Endothelial cell (in vitro differentiated cells): ENCODE measurements at places on chromosomes 1 and 21. TPM values are rescaled to one million over a fixed set of nuclear protein-coding genes. Genes with fewer than 3 reads are reported as not detected.

DNA sequence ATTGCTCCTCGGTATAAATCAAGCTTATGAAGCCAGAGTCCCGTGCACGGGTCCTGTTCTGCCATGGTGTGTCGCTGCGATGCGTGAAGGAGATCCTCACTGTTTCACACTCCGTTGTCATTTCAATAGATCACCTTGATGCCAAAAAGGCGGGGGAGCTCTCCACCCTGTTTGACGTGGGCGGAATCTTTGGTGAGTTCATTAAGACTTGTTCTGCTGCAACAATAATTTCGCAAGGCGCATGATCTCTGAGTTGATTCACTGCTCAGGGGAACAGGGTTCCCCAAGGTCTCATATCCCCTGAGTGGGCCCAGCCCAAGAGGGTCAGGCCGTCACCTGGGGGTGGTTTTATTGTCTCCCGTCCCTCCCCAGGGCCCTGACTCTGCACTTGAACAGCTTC, 50.0 kb downstream of the SLC37A1 start:
- no peak for DNase-seq

- no peak for DNase-seq
Measured at GRCh38 chr1:159949981-159950381, 4.1 kb downstream of the SLAMF9 start.

GRCh38 chr1:87137342-87137739, 191.3 kb upstream of the LMO4 start:
- no peak for DNase-seq

- DNase-seq, result no peak
Measured at GRCh38 chr1:162970021-162970420, 99.1 kb upstream of the RGS4 start.

DNA sequence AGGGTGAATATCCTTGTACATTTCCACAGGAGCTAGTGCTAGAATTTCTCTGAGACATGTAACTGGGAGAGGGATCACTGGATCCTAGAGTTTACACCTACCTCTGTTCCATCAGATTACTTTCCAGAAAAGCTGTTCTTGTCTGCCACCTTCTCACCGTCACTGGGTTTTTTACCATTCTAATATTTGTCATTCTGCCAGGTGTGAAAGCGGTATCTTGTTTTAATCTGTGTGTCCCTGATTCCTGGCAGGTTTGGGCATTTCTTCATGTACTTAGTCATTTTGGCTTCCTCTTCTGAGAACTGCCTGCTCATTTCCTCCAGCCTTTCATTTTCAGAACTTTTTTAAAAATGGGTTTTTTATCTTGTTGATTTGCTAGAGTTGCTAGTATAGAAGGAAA, 5.1 kb downstream of the PMF1 start:
- no peak for DNase-seq

GRCh38 chr1:210653771-210654170, 325.1 kb downstream of the HHAT start:
- no peak for DNase-seq

GRCh38 chr1:238647877-238648276, 738.5 kb upstream of the CHRM3 start:
- DNase-seq, result no peak

- DNase-seq, result no peak
Measured at GRCh38 chr1:234621657-234622335, 11.8 kb upstream of the IRF2BP2 start.

DNA sequence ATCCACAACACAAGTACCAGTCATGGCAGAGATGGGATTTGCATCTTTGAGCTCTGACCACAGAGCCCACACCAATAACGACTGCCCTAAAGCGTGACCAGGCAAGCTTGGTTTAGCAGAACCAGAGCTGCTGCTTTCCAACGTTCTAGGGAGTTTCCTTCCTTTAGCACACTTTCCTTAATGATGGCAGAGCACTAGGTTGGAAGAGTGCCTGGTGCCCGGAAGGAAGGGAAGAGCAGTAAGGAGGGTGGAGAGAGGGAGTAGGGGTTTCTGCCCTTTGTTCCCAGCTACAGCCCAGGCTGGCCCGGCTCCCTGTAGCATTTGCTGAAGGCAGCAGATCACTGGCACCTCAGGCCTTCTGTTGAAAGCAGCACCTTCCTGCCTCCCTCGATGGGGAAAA, 6.1 kb upstream of the EVA1C start:
- no peak for DNase-seq

GRCh38 chr21:44752671-44753235, 41.4 kb upstream of the TSPEAR start:
- DNase-seq, result no peak

GRCh38 chr1:88327391-88328267, 356.4 kb upstream of the PKN2 start:
- DNase-seq, result no peak

DNA sequence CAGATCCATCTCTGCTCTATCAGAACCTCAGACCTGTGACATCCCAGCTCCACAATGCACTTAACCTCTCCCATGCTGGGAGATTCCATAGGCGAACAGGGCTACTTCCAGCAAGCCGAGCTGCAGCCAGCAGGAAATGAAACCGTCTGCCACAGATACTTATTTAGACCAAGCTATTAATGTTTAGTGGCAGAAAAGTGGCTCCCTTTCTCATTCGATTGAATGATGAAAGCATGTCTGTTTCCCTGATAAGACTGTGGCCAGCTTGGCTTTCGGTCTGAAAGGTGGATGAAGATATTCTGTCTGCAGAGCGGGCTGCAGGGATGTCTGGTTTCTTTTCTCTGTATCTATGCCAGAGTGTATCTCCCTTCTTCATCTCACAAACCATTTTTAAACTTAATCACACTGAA, 146.4 kb downstream of the GREM2 start:
- DNase-seq, result peak; percentile 19

- no peak for DNase-seq
Measured at GRCh38 chr1:53367503-53368313, 39.8 kb upstream of the LRP8 start.

- no peak for DNase-seq
Measured at GRCh38 chr21:45794027-45794426, 150.5 kb downstream of the PCBP3 start.

DNA sequence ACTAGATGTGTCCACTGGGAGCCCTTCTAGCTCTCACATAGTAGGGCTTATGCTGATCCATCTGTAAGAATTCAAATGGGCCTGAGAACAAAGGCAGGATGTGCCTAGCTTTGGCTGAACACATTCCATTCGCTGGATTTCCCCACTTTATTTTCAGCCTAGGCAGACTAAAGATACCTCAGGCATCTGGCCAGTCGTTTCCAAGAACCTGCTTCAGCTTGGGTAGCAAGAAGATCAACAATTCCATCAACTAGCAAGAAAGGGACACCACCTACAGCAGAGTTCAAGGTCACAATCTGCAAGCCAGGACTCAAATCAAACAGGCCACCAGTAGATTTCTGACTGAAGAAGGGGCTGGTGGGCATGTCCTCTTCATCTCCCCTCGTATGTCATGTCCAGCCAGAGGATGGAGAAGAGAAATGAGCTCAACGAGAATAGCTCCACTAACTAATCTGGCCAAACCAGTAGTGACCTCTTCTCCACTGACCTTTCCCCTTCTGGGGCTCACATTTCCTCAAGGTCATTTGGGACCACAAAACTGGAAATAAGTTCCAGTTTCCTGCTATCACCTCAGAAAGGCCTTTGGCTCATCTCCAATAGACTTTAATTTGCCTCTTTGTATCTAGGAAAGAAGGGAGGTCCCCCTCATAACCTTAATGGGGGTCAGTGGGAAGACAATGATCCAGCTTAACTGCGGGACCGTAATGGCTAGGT, 14.2 kb downstream of the TXNIP start:
- DNase-seq, result no peak

DNA sequence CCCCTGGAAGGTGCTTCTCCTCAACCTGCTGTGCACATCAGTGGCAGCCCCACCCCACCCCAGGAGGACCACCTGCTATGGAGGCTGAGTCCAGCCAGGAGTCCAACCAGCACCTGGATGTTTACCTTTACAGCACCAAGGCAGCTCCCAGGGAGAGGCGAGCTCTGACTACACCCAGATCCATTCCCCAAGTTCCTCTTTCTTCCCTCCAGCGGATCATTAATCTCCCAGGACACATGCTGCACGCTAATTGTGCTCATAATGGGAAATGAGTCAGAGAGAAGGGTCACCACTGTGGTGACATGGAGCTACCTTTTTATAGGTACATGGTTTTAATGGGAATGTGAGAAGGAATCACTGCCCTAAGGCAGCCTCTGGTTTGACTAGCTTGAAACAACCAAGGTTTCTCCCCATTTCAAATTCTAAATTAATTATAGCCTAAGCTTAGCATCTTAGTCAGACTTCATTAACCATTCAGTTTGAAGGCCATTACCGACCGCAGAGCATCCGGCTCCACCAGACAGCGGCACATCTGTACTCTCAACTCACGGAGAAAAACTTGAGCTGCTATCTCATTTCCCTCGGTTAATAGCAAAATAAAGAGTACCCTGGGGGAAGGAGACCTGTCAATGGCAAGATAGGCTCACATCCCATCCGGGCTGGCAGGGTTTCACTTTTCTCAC, 173.1 kb upstream of the GALNT2 start:
- no peak for DNase-seq

DNA sequence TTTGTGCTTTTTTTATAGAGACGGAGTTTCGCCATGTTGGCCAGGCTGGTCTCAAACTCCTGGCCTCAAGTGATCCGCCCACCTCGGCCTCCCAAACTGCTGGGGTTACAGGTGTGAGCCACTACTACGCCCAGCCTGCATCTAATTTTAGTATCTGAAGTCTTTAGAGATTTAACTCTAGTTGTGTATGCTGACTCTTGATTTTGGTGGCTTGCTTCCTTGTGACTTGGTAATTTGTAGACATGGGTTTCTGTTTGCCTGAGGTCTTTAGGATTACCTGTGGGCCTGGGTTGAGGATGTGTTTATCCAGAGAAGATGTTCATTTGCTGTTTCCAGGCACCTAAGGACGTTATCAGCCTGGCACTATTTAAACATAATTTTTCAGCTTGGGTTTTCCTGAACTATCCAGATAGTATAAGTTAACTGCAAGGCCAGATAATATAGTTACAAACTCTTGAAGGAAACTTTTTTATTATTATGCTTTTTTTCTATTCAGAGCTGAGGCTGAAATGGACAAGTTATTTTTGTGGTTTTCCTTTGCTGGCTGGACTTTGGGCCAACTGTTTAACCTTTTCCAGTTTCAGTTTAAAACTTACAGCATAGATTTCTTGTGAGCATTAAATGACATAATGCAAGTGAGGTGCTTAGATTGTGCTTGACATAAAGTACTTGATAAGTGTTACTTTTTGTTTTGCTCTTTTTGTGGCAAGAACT, 7.5 kb upstream of the VASH2 start:
- DNase-seq, result no peak

GRCh38 chr1:209787551-209787950, 3.2 kb upstream of the C1orf74 start:
- no peak for DNase-seq

DNA sequence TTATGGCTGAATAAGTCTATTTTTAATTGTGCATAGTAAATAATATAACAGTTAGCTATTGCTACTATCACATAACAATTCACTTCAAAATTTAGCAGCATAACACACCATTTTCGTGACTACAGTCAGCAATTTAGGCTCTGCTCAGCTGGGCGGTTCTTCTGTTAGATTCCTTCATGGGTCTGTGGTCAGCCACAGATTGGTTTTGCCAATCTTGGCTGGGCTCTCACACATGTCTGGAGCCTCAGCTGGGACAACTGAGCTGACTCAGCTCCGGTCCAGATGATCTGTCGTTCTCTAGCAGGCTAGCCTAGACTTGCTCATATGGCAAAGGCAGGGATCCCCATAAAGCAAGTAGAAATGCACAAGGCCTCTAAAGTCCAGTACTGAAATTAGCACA, 15.1 kb upstream of the CDC42BPA start:
- no peak for DNase-seq

DNA sequence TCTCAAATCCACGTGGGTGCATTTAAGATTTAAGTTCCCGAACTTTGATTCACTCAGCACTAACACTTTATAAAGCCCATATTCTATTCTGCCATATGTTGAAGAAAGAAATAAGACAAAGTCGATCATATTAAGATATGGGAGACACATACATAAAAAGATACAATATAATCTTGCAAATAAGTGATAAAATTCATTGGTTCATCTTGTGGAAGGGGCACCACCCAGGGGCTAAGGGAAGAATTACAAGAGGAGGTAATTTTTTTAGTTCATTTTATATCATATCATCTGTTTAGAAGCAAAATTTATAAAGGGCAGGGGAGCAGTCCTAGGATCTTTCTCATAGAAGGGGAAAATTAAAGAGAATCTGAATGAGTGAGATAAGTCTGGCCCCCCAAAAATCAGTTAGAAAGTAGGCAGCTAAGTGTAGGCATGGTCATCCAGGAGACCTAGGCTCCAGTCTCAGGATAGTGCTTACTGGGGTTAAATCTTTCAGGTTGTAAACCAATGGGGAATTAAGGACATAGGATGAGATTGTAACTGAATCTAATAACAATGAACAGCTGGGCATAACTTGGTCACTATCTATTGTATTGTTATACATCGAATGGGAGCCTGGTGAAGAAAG, 124.2 kb upstream of the L1TD1 start:
- peak; percentile 25 for DNase-seq

DNA sequence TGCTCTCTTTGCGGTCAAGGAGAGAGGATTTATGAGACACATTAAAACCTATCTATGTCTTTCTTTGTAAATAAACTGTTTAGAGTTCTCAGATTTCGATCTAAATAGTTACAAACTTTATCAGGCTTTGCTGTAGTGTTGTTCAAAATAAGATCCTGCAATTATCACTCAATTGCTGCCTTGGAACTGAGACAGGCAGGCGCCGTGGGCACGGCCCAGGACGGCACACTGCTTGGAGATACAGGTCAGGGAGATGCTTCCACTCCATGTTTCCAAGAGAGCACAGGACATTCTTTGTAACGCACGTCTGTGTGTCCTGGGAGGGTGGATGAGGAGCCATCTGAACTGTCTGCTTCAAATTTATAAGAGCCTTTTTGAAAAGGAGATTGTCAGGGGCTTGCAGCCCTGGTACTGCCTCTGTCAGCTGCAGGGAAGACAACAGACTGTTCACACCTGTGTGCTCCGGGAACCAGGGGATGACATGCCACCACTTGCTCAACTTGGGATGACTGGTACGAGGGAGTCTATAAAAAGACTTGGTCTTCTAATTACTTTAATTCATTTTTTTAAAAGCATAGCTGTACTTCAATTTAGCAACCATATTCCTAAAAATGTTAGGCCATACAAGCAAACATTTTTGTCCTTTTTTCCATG, 472.9 kb upstream of the RUNX1 start:
- DNase-seq, result no peak

Gene DRAXIN
- 0.46 TPM for total RNA-seq

Gene MAP3K7CL
- 1.0 TPM for total RNA-seq

Gene NUP210L
- 0.15 TPM for total RNA-seq

Gene DMBX1
- total RNA-seq, result not detected

Gene DBT
- total RNA-seq, result 8.7 TPM

Gene KCNQ4
- total RNA-seq, result 1.5 TPM

Gene RCSD1
- total RNA-seq, result 39.5 TPM

Gene SSR2
- total RNA-seq, result 340 TPM

Gene SELENBP1
- 15.6 TPM for total RNA-seq

Gene GSTM1
- not detected for total RNA-seq

Gene CADM3
- 4.0 TPM for total RNA-seq

Gene FAM78B
- 1.3 TPM for total RNA-seq

Gene DNAJC16
- 19.9 TPM for total RNA-seq
